ENCODE measurements at places on chromosomes 2 and 18.

DNA sequence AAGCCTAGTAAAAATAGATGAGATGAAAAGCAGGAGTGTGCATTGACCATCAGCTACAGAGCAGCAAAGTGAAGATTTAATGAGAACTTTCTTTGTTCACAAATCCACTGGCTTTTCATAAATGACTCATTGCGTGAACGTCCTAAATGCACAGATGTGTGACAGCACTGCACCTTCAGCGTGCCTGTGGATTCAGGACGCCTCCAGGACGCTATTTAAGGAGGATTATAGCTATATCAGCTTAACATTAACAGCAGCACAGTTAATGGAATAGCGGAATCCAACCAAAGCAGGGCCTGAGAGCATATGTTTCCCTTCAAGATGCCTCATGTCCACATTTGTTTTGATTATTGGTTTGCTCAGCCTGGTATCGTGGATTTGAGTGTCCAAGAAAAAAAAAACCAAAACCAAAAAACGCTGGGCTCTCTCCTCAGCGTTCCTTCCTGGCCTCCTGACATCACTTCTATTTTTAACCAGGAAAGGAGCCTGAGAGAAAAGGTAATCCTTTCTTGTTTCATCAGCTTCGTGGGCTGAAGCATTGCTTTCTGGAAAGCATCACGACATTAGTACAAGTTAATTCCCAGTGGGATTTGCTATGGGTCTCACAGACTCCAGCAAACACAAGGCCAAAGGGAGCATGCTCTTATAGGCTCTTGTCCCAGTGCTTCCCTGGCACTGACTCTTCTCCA is 447.0 kb upstream of the SMIM21 start:
- DNase-seq = no peak

DNA sequence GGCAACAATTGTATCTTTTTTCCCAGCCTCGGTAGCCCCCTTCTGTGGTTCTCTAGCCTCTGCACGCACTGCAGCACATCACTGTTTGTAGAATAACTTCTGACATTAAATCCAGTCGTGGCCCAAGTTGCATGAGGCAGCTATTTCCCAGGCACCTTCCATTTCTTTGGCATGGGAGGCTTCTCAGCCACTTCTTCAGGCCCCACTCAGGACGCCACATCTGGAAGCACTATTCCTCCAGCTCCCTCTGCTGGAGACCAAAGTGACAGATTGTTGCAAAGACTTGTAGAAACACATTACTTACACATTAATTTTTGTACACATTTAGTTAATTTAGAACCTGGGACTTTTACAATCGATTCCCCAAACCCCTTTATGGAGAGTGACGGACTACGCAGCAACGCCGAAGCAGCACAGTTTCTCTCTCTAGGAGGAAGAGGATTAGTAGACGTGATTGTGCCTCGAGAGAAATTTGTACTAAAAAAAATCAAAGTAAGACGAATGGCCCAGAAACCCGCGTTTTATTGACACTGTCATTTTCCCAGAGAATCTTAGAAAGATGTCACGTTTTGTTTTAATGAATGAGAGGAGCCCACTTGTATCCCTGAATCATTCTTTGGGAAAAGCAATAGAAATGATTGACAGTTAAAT is 57.8 kb upstream of the RGPD5 start:
- no peak for DNase-seq

DNA sequence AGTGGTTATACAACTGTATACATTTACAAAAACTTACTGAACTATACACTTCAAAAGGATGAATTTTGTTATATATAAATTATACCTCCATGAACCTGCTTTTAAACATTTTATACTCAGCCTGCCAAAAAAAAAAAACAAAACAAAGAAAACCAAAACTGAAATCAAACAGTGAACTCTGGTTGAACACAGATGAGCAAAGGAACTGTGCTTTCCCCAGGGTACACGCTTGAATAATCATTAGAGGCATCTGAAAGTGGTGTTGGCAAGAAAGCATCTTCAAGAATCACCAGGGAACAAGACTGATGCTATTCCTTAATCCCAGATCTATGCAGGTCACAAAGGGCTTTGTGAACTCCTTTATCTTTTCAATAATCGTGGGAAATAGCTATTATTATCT is 77.0 kb upstream of the LYPD1 start:
- DNase-seq = no peak

GRCh38 chr2:226656367-226656766 is 143.3 kb downstream of the IRS1 start:
- DNase-seq = no peak

DNA sequence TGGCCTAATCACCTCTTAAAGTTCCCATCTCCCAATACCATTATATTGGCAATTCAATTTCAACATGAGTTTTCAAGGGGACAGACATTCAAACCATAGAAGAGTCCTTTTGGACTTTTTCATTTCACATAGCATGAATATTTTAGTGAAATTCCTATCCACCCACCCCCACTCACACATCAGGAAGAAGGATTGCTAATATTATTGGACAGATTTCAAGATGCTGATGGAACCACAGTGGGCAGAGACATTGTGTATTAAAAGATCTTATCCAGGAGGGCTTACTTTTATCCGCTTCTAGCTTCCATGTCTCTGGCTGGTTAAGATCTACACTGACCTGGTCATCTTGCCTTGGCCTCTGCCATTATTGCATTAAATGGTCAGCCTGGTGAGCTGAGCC is 297.4 kb upstream of the ACVR2A start:
- no peak for DNase-seq

GRCh38 chr2:124027182-124027581 is 2.1 kb downstream of the CNTNAP5 start:
- DNase-seq = no peak

GRCh38 chr2:234969306-234970098 is 17.7 kb downstream of the SH3BP4 start:
- DNase-seq = no peak

DNA sequence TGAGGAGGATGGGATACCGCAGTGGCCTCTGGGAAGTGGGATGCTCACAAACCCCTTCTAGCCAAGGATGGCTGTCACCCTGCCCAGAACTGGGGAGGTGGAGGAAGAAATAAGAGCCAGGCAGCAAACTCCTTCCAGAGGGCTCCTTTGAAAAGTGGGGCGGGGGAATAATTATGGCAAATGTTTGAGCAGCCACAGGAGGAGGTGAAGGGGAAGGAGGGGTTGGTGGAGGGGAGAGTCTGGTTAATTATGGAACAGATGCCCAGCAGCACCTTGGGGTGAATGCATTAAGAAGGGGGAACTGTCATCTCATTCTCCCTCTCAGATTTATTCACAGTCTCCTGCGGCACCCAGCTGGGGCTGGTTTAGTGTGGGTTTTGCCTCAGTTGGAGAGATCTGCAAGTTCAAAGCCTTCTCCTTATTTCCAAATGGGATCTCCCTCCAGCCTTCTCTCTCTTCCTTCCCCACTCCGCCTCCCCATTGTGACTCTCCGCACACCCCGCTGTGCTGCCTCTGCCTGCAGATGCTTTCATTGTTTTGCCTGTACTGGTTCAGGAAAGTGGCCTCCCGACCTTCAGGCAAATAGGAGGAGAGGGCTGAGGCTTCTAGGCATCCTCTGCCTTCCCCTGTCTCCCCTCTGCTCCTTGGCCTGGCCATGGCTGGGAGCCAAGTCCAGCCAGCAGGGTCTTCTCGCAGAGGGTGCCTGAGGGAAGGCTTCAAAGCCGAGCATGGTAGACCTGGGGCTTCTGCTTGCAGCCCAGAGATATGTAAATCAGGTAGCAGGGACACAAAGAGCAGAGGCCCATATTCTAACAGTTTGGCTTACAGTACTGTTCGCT is 457.2 kb upstream of the MEX3C start:
- no peak for DNase-seq

DNA sequence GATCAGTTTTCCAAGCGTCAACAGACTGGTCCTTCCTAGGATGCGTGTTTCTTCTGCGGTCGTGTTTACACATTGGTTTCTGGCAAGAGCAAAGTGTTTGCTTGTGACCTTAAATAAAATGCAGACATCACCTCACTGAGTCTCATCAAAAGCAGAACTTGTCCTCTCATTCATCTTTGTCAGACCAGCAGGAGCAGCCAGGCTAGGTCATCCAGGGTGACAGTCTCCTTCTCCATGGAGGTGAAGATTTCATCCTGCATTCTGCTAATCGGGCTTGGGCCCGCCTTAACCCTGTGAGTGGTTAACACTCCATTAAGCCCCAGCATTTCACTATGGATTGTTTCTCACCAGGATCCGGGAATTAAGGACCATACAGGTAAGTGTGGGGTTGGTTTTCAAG is 64.2 kb upstream of the PID1 start:
- no peak for DNase-seq

DNA sequence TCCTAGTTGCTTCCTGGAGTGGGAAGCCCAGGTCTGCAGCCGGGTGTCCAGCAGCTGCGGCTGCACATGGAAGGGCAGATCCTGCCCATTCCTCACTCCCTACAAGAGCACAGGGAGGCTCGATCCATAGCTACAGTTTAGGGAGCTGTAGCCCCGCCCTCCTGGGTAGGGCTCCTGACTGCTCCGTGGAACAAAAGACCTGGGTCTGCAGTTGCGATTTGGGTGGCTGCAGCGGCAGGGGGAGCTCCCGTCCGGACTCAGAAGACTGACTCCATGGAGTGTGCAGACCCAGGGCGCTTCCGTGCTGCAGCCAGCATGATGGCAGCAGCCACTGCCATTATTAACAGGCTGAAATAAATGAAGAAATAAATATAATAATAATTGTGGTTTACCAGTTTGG is 157.3 kb downstream of the CTNNA2 start:
- DNase-seq = no peak

GRCh38 chr2:1681323-1682180 is 62.8 kb downstream of the PXDN start:
- no peak for DNase-seq

DNA sequence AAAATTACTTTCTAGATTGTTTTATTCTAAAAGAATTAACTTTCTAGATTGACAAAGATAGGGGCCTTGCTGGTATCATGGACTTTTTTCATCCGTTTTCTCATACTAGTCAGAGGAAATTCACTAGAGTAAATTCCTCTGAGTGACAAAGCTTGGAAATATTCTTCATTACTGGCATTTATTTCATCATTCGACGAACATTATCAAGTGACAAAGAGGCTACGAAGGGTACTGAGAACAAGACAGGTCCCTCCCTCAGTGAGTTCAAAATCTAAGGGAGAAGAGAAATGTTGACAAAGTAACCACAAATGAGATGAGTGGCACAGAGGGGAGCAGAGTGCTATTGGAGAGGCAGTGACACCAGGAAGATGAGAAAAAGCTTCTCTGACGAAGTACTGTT is 4.3 kb downstream of the EPG5 start:
- no peak for DNase-seq
